ENCODE measurements at places on chromosomes 2 and 18. TPM values are rescaled to one million over a fixed set of nuclear protein-coding genes. Genes with fewer than 3 reads are reported as not detected.

The KCNG2 gene
- not detected for total RNA-seq

The IL1R1 gene
- 3.7 TPM for total RNA-seq

The PXDN gene
- total RNA-seq = 1.00 TPM

The HNMT gene
- total RNA-seq = 0.78 TPM

Measured in CD8-positive, alpha-beta memory T cell (primary cell).